ELF-1 (cell line): ENCODE measurements at places on chromosomes 16 and 17.

DNA sequence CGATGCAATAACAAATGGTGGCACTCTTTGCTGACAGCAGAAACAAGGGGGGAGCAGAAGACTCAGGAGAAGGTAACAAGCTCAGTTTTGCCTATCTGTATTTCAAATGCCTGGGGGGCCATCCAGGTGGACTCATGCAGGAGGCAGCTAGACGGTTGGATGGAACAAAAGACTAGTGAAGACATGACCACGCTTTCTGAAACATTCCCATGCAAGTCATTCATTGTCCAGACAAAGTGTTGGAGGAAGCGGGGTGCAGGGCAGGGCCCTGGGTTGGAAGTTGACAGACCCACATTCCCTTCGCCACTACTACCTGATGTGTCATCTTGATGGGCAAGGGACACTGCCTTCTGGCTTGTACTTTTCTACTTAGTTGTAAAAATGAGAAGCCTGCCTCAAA, 29.8 kb upstream of the CRYBA1 start:
- no peak for DNase-seq

GRCh38 chr16:7372095-7372494, 39.5 kb downstream of the RBFOX1 start:
- no peak for DNase-seq

DNA sequence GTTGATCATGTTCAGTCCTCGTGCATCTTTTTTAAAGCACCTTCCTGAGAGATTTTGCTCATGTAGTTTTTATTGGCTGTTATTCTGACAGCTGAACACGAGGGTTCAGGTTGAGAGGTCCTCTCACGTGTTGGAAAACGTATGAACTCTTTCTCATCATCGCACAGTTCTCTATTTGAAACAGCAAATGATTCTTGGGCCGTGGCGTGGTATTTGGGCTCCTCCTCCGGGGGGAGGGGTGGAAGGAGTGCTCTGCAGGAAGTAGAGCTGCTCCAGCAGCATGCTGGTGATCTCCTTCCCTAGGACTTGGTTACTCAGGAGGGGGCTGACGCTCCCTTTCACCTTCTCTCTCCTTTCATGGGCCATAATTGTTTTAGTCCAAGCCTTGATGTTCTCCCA, 70.4 kb downstream of the KSR1 start:
- peak; percentile 51 for DNase-seq

- peak; percentile 14 for DNase-seq
These were observed 1.3 kb downstream of the PLK1 start for GRCh38 chr16:23679986-23680336.

DNA sequence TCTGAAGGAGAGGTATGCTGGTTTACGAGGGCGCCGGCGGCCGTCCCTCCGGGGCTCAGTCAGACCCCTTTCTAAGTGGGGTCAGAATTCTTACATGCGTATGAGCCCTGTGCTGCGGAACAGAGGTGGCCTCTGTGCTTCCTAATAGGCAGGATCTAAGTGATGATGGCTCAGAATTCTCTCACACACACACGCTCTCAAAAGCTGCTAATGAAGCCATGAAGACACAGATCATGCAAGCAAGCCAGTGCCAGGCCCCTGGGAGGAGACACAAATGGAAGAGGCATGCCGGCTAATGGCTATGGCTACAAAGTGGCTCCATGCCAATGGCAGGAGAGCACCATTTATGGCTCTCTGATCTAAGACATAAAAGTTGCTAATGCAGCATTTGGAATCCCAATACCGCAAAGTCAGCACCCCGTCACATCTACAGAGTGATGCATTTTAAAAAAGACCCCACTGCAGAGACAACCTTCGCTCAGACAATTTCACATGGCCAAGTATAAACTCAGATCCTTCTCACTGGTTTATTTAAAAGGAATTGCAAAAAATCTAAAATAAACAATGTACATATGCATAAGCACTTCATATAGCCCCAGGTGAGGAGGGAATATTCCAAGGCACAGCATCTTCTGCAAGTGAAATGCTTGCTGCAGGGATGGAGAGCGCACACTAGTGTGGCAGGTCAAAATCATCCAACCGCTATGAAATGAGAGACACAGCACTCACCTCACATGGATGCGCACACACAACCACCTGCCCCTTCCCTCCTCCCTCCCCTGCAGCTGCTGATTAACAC, 24.5 kb downstream of the NPLOC4 start:
- no peak for DNase-seq

DNA sequence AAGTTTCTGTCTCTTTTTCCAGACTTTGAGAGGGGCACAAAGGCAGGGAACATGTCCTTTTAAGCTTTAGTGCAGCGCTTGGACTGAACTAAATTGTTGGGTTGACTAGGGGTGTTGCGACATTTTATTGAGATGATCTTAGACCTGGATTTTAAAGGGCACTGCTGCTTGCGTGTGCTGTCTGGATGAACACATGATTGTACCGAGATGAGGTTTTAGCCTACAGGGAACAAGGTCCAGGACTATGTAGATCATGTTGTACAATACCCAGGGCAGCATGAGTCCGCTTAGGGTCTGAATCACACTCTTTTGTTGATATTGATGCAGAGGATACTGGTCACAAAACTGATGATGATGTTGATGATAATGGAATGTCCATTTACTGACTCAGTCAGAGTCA, 5.2 kb upstream of the RGS9 start:
- no peak for DNase-seq

DNA sequence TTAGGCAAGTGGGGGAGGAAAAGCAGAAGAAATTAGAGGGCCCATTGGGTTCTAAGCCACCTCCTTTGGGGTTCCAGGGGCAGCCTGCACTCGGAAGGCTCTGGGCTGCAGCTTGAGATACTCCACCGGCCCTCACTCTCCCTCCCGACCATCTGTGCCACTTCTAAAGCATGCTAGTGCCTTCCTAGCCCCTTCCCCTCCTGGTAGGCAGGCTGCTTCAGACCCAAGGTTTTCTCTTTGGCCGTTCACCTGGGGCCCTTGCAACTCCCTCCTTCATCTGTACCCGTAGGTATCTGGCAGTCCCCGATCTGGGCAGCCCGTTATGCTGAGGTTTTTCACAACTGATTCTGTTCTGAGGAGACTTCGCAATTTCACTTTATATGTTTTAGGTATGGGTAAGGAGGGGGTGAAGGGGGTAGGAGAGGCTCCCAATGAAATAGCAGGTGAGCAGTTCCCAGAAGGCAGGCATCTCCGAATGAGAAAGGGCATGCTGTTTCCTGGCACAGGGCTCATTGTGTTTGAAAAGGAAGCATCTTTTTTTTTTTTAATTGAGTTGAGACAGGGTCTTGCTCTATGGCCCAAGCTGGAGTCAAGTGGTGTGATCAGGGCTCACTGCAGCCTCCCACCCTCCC, 98.7 kb downstream of the RAB11FIP4 start:
- DNase-seq: no peak

DNA sequence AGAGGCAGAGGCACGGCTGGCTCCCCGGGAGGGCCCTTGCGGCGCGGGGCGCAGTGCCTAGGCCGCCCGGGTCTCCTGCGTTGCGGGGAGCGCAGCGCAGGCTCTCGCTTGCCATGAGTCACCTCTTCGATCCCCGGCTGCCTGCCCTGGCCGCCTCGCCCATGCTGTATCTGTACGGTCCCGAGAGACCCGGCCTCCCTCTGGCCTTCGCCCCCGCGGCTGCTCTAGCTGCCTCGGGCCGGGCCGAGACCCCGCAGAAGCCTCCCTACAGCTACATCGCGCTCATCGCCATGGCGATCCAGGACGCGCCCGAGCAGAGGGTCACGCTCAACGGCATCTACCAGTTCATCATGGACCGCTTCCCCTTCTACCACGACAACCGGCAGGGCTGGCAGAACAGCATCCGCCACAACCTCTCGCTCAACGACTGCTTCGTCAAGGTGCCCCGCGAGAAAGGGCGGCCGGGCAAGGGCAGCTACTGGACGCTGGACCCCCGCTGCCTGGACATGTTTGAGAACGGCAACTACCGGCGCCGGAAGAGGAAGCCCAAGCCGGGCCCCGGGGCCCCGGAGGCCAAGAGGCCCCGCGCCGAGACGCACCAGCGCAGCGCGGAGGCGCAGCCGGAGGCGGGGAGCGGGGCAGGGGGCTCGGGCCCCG, 390 bp downstream of the FOXL1 start:
- DNase-seq: peak; percentile 54

GRCh38 chr16:57627184-57627871, 1.1 kb upstream of the ADGRG1 start:
- DNase-seq: peak; percentile 95

DNA sequence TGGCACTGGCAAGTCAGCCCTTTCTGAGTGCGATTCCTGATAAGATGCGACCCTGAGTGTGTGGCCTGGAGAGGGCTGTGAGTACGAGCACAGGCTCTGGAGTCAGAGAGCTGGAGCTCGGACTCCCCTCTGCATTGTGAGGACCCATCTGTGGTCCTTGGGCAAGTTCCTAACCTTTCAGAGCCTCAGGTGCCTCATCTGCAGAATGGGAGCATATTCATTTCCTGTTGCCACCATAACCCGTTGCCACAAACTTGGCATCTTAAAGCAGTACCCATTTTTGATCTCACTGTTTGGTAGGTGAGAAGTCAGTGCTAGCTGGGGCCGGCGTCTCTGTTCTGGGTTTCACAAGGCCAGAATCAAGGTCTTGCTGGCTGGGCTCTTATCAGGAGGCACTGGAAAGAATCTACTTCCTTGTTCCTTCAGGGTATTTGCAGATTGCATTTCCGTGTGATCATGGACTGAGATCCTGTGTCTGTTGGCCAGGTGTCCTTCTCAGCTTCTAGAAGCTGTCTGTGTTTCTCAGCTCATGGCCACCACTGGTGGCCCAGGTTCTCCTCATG, 20.2 kb downstream of the KNOP1 start:
- no peak for DNase-seq

DNA sequence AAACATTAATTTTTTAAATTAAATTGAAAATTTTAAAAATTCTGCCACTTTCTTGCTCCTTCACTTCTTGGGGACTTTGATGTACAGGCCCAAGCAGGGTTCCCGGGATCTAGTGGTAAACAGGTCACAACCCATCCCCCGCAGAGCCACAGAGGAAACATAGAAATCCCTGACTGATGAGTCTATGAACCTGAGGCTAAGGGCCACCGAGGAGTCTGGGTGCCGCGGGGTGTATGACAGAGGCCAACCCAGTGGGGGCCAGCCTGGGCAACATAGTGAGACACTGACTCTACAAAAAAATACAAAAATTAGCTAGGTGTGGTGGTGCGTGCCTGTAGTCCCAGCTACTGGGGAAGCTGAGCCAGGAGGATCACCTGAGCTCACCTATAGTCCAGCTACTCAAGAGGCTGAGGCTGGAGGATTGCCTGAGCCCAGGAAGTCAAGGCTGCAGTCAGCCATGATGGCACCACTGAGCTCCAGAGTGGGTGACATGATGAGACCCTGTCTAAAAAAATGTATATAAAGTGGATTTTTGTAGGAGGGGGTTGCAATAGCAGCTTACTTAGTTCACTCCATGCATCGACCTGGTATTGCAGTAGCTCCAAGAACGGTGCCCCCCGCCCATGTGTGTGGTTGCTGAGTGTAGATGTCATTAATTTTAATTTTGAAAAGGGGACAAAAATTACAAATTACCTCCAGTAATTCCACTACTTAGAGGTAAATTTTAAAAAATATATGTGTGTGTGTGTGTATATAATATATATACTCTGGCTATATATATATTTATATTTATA, 9.2 kb upstream of the FLYWCH1 start:
- DNase-seq: no peak

GRCh38 chr17:5846001-5846400, 224.2 kb upstream of the WSCD1 start:
- no peak for DNase-seq

DNA sequence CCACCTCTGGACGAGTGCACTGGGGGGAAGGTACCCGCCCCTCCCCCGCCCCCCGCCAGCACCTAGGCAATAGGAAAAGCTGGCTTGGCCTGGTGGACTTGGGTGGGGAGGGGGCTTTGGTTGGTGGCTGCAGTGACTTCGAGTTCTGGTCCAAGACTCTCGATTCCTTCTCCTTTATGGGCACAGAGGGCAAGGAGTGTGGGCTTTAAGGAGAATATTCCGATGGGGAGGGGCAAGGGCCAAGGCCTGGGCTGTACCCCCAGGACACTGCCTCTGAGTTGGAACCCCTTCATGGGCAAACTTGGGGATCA, 409 bp downstream of the ACSF2 start:
- no peak for DNase-seq

GRCh38 chr16:57728336-57729181, 7.0 kb upstream of the KATNB1 start:
- DNase-seq: no peak

DNA sequence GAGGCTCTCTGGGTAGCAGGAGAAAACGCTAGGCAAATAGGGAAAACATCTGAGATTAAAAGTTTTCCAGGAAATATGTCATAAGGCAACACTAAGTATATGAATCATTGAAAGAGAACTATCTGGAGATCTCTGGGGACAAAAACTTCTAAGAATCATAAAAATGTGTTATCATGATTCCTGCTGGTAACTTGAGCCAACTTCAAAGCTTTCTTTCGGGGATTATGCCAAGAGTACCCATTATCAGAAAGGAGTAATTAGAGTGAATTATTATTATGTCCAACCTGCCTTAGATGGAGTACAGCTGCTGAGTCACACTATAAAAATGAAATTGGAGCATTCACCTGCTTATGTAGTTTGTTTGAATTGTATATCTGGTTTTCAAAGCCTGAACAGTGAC, 488.5 kb upstream of the SOX9 start:
- DNase-seq: no peak

DNA sequence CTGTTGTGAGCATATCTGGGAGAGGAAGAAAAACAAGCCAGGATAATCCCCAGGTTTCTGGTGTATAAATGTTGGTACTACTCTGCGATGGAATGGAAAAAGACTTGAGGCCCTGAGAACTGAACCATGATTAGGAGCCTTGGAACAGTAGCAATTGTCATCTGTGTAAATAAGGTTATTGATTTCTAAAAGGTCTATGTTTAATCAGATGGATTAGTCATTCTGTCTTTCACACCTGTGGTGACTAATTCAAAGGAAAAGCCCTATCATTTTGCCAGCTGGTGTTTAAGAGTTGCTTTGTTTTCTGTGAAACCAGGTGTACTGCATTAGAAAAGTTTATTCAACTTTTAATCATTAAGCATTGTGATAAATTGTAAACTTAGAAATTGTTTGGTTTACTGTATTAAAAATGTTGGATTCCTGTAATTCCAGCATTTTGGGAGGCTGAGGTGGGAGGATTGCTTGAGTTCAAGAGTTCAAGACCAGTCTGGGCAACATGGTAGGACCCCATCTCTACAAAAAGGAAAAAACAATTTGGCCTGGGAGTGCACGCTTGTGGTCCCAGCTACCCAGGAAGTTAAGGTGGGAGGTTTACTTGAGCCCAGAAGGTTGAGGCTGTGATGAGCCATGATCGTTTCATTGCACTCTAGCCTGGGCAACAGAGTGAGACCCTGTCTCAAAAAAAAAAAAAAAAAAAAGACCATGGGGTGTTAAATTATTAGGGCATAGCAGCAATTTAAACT, 29.0 kb upstream of the KPNB1 start:
- no peak for DNase-seq
